ENCODE measurements at places on chromosomes 16 and 17. TPM values are rescaled to one million over a fixed set of nuclear protein-coding genes. Genes with fewer than 3 reads are reported as not detected.

- DNase-seq = no peak
These were observed 12.7 kb downstream of the TMEM100 start for GRCh38 chr17:55709984-55710383.

GRCh38 chr16:68800257-68800875 is 43.0 kb upstream of the TANGO6 start:
- DNase-seq = peak; percentile 70

DNA sequence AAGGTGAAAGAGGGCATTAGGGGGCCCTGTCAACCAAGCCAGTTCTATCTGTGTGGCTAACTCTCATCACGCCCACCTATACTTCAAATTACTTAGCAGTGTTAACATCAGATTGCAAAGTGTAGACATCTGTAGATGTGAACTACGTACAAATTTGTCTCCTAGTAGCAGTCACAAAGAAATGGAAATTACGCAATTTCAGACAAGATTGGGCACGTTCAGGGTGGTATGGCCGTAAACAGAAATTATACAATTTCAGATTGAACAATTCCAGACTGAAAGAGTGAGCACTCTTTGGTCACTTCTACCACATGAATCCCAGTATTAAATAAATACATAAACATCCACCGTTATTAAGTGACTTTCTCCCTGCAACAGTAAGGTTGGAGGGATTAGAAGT is 592.7 kb upstream of the PSMD7 start:
- no peak for DNase-seq

DNA sequence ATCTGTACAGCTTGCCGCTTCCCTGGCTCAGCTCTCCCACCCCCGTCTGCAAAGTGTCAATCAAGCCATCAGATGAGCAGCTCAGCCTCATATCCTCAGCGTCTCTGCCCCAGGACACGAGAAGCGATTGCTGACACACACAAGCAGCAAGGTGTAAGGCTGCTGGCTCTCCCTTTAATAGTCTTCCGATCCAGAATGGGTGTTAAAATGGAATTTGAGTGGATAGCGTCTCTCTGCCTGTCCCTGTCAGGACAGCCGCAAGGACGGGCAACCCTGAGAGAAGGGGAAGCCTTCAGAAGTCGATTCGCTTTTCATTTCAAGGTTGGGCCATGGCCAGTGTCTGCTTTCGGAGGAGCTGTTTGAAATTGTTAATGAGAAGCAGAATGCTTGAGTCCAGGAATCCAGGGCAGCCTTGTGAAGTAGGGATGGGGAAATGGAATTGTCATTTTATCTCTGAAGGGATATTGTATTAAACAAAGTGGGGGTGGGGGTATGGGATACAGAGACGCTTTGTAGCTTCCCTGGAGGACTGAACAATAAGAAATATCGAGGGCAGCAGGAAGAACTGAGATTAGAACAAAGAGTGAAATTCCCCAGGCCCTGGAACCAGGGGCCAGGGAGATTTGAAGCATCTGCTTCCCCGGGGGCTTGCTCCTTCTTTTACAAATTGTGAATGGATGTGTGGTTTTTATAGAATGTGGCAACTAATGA is 4.7 kb upstream of the PIPOX start:
- no peak for DNase-seq

Gene HS3ST2
- 0.18 TPM for polyA plus RNA-seq
